Motor neuron (in vitro differentiated cells): ENCODE measurements at places on chromosomes 2 and 18.
A peak's percentile ranks its signal among the peaks of the same experiment; 100 is the strongest.

DNA sequence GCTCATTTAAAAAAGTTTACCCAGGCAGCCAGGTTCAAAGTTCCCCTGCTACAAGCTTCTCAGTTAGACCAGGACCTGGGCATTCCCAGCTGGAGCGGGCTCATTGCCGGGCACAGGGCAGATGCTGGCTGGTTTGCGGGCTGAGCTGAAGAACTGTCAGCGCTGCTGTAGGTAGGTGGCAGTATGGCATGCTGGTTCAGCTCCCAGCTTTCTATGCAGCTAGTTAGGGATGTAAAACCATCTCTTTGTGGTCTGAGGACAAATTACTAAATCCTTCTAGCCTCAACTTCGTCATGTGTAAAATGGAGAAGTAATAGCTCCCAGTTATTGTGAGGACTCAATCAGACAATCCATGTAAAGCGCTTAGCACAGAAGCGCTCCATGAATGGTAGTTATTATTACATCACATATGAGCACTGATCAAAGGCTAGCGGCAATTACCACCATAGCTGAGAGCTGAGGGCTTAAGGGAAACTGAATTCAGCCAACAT, 2.4 kb upstream of the LDLRAD4 start:
- ATAC-seq, result peak; percentile 55

DNA sequence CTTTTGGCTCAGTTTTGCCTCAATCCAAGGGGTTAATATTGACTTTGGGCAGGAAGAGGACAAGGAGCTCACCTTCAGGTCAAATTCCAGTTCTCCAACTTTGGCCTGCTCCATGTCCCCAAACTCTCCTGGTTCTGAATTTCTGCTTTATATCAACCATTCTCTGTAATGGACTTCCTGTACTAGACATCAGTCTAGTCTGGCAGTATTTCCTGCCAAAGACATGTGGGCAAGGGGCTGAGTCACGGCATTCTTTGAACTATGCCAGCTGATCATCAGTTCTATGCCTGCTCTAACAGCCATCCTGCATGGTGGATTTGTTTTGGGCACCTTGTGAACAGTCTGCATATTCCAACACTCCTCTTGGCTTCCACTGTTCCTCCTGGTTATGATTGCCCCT, 199.4 kb downstream of the ZEB2 start:
- ATAC-seq, result no peak

GRCh38 chr2:230666885-230667712, 45.5 kb upstream of the CAB39 start:
- peak; percentile 40 for ATAC-seq

DNA sequence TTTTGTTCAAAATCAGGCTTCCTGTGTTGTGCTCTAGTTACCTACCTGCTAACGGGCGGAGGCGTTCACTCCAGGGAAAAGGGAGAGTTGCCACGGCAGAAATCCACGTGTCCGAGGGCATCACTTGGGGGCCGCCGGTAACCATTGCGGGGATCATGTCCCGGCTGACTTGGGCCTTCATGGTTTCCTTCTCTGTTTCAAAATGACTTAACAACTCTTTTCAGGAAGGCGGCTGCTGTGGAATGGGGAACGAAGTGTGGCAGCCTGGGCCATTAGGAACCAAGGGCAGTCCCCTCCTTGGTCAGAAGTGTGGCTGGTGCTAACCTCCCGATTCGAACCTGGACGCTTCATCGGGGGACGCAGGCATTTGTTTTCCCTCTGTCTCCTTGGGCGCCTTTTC, 56.8 kb downstream of the INPP5D start:
- no peak for ATAC-seq

DNA sequence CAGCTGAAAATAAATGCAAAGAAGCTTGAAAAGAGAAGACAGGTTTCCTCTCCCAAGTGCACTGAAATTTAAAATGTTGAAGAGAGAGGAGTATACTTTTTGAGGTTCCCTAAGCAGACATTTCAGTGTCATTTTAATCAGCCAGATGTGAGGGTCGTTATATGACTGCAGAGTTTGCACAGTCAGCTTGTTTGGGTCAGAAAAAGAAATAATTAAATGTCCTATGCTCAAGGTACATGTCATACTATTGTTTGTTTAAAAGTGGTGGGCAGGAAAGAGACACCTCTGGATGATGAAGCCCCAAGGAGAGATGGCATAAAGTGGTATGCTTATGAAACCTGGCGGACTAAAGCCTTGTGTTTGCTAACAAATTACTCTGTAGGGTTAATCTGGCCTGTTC, 55.2 kb downstream of the CCDC85A start:
- ATAC-seq, result no peak

- ATAC-seq, result no peak
Observed at GRCh38 chr2:45993476-45993991, 303.7 kb upstream of the EPAS1 start.

- ATAC-seq, result peak; percentile 86
Observed at GRCh38 chr2:109213646-109214433, 84.8 kb downstream of the SH3RF3 start.

DNA sequence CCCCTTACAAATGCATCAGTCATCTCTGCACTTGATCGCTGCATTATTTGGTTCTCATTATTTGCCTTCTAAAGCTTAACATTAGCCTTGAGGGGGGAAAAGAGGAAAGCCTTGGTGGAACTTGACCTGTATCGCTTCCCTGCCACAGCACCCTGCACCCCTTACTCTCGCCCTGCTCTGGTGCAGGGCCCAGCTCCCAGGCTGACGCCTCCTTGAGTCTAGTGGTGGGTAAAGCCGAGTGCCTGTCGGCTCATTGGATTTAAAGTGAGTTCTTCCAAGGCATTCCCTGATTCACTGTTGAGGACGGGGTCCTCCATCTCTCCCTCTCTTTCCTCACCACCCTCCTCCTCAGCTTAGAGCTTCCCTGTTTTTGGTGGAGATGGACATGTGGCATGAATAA, 145.0 kb upstream of the GYPC start:
- no peak for ATAC-seq

- ATAC-seq, result no peak
Observed at GRCh38 chr2:239722760-239723470, 302.2 kb downstream of the NDUFA10 start.

GRCh38 chr2:32688541-32688940, 60.7 kb downstream of the TTC27 start:
- no peak for ATAC-seq

- peak; percentile 41 for ATAC-seq
Observed at GRCh38 chr2:45009928-45010701, 863 bp upstream of the SIX2 start.

DNA sequence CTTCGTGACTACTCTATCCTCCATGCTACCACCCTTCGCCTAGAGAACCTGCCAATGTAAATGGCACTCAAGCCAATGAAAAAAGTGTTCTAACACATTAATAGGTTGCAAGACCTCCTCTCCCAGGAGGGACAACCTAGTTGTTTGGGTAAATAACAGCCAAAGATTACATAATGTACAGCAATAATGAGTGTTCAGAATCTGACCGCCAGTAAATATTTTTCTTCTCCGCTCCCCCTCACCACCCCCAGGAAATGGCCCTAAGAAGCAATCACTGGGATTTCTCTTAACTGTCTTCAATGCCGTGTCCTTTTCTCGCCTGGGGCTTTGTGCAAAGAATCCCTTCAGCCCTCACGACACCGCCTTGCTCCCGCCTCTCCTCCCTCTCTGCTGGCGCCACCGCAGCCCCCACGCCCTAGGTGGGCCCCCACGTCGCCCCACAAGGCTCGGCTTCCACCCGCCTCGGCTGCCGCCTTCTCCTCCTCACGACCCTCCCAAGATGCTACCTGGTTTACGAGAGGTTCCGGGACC, 458 bp downstream of the HYCC2 start:
- ATAC-seq, result peak; percentile 49

DNA sequence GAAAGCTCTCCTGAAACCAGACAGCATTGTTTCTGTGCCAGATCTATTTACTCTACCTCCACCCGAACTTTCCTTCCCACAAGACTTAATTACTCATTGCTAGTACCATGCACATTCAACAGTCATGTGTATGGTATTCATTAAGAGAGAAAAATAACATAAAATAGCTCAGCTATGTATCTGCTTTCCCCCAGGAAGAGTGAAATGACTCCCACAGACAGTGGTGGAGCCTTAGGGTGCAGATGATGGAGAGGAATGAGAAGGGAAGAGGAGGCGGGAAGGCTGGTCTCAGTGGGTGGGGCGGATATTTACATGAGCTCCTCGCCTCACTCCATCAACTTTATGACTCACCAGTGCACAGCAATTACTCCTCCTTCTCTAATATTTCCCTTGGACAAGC, 724.5 kb downstream of the EPHA4 start:
- peak; percentile 91 for ATAC-seq

DNA sequence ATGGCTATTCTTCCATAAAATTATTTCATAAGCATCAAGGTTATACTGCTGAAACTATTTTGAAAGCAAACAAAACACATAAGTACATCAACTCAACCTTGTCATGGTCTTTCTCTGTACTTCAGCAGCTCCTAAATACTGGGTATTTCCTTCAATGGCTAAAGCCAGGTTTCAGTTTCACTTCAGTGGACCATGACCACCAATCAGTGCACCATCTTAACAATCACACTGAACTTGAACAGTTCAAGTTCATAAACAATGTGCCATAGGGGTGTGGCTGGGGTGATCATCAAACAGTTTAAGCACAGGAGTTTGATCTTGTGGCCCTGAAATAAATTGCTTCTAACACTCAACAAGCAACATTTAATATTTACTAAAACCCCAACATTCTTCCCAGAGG, 124.1 kb upstream of the FIGN start:
- no peak for ATAC-seq

- ATAC-seq, result no peak
Observed at GRCh38 chr18:12036201-12036751, 55.0 kb downstream of the IMPA2 start.

DNA sequence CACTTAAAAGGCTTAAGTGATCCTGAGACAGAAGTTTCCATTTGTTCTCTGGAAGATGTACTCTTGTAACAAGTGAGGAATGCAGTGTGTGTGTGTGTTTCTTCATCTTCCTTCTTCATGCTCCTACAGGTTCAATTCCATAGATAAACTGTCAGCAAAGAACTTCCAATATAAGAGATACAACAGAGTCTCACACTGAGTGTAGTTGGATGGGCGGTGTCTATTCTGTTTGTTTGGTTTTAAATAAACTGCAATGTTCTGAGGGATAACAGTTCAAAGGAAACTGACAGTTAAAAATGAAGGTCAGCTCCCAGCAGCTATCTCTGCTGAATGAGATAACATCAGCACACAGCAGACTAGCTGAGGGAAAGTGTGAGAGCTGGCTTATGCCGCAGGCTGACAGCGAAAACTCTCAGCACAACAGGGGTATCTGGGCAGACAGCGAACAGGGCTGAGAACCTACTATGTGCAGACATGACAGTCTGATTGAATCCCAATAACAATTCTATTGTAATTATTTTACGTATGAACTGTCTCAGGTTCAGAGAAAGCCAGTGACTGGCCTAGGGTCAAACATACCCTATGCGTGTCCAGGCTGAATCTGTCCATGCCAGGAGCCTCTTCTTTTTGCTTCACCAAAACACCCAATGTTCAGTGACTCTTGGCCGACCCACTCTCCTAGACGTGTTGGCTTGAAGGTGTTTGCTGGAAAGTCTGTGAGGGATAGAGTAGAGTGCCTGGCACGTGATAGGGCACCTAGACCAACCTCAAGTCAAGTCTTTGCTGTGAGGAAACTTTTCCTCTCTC, 201.9 kb upstream of the TRIB2 start:
- no peak for ATAC-seq

- ATAC-seq, result no peak
Observed at GRCh38 chr2:10895231-10895630, 16.5 kb upstream of the KCNF1 start.

- ATAC-seq, result no peak
Observed at GRCh38 chr18:49619801-49620200, 57.9 kb downstream of the LIPG start.

DNA sequence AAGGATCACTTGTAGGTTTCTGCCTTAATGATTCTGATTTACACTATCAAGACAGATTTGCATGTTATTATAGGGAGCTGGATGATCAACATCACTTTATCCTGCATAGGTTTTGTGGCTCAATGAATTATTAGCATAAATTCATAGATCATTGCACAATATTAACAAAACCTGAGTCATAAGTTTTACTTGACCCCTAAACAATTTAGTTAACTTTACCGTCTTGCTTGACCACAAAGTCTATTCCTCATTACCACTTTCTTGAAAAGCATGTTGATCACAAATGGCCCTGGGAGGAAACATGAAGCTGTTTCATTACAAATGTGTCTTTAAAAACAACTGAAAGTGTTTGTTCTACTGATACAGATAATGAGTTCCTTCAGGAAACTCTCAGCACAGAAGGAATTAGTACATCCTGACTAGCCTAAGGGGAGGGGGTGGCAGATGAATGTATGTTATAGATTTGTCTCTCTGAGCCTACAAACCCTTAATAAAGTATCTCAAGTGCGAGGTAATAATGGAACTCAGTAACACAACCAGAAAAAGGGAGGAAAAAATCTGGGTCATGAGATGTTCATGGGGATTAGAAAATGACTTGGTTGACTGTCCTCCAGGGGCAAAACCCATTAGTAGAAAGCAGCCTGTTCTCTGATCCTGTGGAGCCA, 303.4 kb downstream of the PIK3C3 start:
- no peak for ATAC-seq

GRCh38 chr18:51009072-51009471, 20.9 kb upstream of the SMAD4 start:
- ATAC-seq, result no peak

DNA sequence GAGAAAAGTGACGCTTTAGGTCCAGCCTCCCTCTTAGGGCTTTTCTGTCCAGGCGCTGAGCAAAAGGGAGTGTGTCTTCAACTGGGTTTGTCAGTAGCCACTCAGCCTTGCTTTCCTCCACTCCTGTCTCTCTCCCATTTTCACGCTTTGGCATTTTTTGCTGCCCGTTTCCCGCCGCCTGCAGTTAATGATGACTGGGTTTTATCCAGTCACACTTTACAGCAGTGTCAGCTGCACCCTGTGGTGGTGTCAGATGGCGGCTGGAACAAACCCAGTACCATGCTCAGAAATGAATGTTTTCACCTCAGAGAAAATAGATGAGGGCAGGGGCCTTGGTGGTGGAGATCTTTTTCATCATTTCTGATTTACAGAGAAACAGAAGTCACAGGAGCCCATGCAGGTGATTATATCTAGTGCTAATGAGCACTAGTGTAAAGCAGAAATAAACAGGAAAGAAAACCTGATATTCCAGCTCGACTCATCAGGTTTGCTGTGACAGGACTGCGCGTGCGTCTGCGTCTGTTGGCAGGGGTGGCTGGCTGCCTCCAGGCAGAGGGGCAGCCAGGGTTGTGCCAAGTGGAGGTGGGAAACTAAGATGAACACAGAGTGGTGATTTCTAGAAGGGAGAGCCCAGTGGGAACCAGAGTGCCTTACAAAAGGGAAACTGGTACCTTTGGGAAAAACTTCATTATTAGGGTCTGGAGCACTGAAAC, 139.9 kb downstream of the TANC1 start:
- ATAC-seq, result no peak

- no peak for ATAC-seq
Observed at GRCh38 chr2:65663831-65664407, 231.5 kb upstream of the SPRED2 start.

GRCh38 chr2:146990311-146991054, 854.3 kb upstream of the ACVR2A start:
- ATAC-seq, result no peak

- ATAC-seq, result no peak
Observed at GRCh38 chr2:64371727-64372126, 82.2 kb upstream of the LGALSL start.
